GM13977 (cell line): ENCODE measurements at places on chromosomes 11 and 22.

GRCh38 chr11:70525466-70525865, 127.1 kb downstream of the CTTN start:
- DNase-seq, result no peak

GRCh38 chr11:8839957-8840945, 70.7 kb upstream of the AKIP1 start:
- DNase-seq, result no peak

GRCh38 chr11:104049116-104049515, 12.7 kb downstream of the DDI1 start:
- DNase-seq, result no peak

GRCh38 chr11:112587664-112588063, 327.0 kb upstream of the PLET1 start:
- DNase-seq, result no peak

DNA sequence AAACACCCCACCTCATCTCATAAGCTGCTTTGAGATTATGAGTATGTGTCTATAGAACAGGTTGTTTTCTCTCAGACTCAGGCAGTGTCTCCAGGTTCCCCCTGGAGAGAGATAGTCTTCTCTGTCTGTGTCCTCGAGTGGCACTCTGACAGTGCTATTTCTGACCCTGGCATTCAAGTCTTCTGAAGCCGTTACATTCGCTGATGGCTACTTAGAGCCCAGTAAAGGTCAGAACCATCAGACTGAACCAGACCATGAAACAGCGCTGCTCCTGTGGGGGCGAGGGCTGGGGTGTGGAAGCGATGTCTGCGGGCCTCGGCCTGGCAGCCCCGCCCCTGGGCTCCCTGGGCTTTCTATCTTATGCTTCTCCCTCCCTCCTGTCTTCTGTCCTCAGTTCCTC, 23.5 kb downstream of the SHISA8 start:
- DNase-seq, result no peak

GRCh38 chr22:28108851-28109250, 189.8 kb upstream of the PITPNB start:
- no peak for DNase-seq

DNA sequence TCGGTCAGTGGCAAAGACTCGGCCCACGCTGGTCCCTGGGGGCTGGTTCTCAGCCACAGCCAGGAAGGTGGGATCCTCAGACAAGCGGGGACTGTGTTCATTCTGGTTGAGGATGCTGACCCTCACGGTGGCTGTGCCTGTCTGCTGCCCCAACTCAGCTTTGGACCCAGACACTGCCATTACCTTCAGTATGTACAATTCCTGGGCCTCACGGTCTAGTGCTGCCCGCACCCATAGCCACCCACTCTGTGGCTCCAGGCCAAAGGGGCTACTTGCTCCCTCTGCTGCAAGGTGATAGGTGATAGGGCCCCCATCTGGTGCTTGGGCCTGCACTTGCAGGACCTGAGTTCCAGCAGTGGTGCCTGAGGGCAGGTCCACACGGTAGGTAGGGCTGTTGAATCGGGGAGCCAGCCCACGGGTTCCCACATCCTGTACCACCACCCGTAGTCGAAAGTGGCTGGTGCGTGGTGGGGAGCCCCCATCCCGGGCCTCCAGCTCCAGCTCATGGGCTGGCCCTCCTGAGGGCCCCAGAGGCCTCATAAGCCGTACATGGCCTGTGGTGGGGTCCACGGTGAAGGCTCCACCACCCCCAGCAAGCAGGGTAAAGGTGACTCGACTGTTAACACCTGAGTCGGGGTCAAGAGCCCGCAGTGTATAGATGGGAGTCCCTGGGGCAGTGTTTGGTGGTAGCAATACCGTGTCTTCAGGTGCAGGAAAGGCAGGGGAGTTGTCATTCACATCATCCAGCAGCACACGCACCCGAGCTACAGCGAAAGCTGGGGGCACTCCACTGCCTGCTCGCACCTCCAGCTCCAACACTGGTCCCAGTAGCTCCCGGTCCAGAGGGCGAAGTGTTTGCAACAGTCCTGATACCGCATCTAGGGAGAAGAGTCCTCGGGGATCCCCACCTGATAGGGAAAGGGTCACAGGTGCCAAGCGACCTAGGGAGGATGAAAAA, 13.2 kb upstream of the TPP1 start:
- DNase-seq, result no peak

- DNase-seq, result no peak
These were observed 8.5 kb downstream of the DENND6B start for GRCh38 chr22:50318356-50318697.

GRCh38 chr11:111530091-111530490, 10.4 kb upstream of the LAYN start:
- no peak for DNase-seq

DNA sequence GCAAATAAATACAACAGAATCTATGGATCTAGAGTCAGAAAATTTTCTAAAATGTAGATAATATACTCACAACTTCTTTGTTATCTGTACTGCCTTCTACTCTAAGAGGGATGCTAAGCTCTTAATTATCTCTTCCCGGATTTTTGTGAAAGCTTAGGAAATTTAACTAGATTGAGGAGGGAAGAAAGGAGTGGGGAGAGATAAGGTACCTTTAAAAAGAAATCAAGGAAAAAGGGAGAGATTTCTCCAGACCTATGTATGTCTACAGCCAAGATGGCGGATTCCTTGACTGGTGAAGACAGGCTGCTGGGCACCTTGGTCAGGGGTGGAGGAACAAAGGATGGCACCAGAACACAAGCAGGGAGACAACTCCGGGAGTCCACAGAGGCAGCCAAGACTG, 23.0 kb downstream of the ZNF280B start:
- no peak for DNase-seq

DNA sequence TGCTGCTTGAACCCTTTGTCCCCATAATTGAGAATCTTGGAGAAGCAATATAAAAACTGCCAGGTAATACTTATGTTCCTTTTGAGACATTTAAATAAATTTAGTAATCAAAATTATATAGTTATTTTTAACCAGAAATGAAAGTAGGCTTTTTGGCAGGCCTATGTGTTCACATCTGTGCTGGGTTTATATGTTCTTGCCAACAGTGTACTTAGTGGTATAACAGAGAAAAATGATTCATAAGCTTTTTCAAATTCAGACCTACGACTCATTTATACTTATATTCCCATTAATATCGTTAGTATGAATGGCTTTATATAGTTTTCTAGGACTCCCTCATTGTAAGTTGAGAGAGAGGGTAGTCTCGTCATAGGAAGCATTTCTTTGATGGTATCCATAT, 79.0 kb downstream of the DDX10 start:
- no peak for DNase-seq

GRCh38 chr11:86888164-86889000, 66.8 kb downstream of the FZD4 start:
- DNase-seq, result no peak

DNA sequence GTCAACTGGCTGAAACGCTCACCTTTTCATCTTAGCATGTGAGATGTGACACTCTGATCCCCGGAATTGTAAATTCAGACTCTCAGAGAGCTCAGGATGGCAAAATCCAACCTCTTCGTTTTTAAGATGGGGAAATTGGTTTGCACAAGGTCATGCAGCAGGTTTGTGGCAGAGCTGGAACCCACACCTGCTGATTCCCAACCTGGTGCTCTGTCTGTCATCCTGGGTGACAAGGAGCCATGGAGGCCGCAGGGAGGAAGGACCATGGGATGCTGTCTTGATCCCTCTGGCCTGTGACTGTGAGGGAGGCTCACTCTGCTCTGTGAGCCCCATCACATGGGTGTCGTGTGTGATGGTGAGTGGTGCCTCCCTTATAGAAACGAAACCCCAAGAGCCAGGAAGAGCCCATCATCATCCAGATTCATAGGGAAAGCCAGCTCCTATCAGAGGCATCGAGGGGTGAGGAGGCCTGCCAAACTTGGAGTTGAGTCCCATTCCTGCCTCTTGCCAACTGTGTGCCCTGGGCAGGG, 87.4 kb upstream of the SYT13 start:
- no peak for DNase-seq

- DNase-seq, result peak; percentile 45
These were observed 54.3 kb upstream of the USP47 start for GRCh38 chr11:11787305-11788062.

- peak; percentile 28 for DNase-seq
These were observed 143.2 kb downstream of the BBOX1 start for GRCh38 chr11:27183672-27184457.

DNA sequence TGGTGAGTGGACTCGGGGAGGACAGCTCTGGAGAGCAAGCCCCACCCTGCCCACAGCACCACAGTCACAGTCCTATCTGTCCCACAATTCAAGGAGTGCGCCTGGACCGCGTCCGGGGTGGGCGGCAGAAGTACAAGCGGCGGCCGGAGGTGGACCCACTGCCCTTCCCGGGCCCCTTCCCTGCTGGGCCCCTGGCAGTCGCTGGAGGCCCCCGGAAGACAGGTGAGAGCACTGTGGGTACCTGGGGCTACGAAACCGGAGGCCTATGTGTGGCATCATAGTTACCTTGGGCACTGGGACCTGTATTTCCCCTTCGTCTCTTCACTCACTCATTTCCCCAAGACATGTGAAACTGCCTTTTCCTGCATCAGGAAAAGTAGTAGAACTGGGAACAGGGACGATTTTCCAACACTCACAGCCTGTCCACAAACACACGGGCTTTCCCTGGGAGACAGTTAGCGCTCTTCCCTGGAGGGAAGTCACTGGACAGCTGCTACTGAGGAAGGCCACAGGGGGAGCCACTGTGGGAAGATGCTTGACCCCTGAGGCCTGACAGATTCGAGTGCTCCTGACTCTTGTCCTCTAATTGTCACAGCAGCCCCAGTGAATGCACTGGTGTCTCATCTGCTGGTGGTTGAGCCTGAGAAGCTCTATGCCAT, 3.1 kb downstream of the TRMT112 start:
- DNase-seq, result no peak

DNA sequence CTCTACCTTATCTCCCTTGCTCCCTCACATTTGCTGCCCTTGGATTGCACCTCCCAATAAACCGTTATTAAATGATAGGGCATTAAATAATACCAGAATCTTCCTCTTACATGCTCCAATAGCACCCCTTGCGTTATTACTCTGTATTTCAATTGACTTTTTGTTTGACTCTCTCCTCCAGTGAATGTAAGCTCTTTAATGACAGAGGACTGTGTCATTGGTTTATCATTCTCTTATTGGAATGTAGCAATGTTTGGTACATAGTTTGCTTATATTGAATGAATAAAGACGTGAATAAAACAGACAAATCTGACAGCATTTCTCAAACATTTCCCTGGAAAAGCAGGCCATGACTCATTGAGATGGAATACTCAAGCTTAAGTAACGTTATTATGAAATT, 8.7 kb upstream of the MPEG1 start:
- no peak for DNase-seq
